HT-29 (cell line): ENCODE measurements at places on chromosomes 2 and 18. TPM values are rescaled to one million over a fixed set of nuclear protein-coding genes. Genes with fewer than 3 reads are reported as not detected.

DNA sequence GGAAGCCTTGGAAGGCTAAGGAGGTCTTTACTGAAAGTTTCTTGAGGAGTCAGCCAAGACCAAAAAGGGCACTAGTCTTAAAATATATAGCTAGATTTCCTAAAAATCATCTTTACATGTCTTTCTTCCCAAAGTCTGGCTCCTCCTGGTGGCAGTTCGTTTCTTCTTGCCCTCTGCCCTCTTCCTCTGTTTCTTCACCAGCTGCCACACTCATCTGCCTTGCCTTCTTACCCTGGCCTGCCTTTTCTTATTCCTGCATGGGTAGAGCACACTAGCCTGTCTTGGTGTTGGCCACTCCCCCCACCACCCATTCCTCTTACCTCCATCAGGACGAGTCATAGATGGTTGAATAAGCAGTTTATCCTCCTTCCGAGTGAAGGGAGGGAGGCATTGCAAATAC lies 129.8 kb downstream of the RAPGEF4 start:
- DNase-seq: no peak

UBXN2A gene
- 2.8 and 4.7 TPM in 2 replicates for total RNA-seq

GRCh38 chr2:69975136-69975852 lies 13.9 kb upstream of the ASPRV1 start:
- DNase-seq: no peak

KLHL29 gene
- 0.18 and 0.94 TPM in 2 replicates for total RNA-seq

- no peak for DNase-seq
Observed at GRCh38 chr2:54572636-54573536, 116.8 kb downstream of the SPTBN1 start.

DNA sequence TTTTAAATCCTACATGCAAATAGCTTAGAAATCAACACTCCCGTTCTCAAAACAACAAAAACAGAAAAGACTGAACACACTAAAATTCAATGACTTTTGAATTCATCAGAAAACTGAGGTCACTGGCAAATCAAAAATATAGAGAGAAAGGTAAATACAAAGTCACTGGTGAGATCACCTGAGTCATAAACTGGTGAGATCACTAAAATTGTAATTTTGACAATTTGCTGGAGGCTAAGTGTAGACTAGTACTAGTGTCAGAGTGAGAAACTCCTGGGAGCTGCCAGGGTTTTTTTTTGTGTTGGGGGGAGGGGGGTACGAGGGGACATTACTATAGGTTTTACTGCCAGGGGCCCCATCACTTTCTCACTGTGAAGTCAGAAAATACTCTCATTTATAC lies 1876.0 kb upstream of the CELF4 start:
- no peak for DNase-seq

DNA sequence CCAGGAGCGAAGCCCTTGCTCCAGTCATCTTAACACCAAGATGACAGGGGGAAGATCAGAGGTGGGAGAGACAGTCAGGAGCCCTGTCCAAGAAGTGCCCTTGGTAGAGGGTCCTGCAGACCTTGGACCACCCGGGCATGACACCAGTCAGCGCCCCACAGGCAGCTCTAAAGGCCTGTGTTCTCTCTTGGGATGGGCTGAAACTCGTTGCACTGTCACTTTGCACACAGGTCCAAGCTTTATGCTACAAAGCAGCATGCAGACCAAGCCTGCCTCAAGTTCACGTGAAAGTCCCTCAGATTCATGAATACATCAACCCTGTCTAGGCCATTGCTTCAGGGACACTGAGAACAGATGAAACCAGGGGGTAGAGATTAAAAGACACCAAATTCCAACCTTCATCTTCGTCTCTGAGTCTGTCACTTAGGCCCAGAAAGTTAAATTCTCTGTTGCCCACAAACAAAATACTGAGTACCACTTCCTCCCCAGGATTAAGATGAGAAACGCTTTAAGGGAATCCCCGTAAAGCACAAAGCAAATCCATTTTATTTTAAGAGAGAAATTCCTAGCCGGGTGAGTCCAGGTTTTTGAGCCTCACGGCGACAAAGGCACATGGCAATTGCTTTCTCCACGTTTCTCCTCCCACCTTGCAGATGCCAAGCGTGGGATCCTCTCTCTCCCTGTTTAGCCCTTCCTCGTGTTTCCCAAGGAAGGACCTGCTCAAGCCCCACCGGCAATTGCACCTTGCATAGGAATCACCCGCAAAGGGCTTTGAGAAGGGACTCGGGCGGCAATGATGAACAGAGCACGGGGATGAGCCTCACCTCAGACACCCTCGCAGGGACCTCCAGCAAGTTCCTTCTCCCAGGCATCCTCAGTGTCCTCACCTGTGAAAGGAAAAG lies 75.0 kb upstream of the ID2 start:
- DNase-seq: no peak

- DNase-seq: no peak
Observed at GRCh38 chr2:23361152-23361551, 23.8 kb upstream of the KLHL29 start.

GRCh38 chr18:31819106-31819924 lies 58.6 kb upstream of the SLC25A52 start:
- peak; percentile 62 for DNase-seq

DNA sequence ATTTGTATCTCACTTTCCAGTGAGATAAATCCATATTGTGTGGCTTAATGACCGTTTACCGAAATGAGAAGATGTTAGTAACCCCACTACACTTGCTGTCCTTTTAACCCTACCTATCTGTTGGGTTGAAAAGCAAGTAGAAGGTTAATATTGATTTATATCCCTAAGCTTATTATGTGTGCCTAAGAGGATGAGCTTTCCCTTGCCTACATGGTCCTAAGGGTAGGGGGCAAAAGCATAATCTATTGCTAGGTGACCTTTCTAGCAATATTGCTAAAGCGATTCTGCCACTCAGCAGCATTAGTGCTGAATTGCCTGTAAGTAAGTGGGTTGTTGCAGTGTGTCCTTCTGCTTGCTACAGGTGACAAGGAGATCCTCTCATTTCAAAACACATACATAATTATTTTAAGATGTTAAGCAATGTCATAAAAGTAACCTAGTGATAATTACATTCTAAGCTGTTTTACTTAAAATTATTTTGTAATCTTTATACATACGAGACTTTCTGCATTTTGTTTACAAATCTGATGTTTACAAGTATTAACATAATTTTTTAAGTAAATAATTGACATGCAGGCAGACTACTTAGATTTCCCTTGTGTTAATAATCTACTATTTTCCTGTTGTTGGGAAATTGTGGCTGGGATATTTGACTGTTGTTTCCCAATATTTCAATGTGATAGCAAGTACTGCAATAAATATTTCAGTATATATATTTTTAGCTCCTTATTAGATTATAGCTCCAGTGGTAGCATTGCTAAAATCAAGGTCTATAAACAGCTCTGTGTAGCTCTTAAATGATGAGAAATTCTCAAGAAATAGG lies 49.1 kb upstream of the CABYR start:
- DNase-seq: no peak

DNA sequence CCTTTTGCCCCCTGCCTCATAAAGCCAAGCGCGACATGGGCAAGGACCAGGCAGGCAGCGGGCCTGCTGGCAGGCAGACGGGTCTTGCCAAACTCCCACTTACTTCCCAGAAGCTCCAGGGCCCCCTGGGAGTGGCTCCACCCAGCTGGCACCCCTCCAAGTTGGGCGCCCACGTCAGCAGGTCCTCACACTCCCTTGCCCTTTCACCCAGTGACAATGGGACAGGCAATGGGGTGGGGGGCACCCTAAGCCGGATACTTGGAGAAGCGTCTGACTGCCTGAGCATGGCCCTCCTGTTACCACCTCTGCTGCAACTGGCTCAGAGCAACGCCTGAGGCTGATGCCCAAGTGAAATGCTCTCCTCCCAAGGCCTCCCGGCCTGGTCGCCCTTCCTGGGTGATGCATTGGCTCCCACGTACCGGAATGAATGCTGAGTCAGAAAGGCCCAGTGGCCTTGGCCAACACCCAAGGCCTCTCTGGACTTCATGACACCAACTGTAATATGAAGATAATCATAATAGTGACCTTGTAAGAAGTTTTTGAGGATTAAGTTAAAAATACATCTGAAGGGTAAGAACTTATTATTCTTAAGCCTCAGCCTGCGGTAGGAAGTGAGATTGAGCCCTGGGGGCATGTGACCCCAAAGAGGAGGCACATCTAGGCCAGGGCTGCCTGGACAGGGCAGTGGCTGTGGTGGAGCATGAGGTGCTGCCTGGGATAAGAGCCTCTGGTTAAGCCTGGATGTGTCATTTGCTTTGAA lies 31.6 kb downstream of the KCNK3 start:
- DNase-seq: peak; percentile 24

- DNase-seq: peak; percentile 54
Observed at GRCh38 chr18:12606592-12607315, 51.2 kb downstream of the SPIRE1 start.

GRCh38 chr2:218028562-218029348 lies 26.0 kb upstream of the TNS1 start:
- no peak for DNase-seq

GMPPA gene
- total RNA-seq: 68.2 and 84.5 TPM in 2 replicates

GRCh38 chr2:71607151-71607889 lies 154.0 kb downstream of the DYSF start:
- no peak for DNase-seq

DNA sequence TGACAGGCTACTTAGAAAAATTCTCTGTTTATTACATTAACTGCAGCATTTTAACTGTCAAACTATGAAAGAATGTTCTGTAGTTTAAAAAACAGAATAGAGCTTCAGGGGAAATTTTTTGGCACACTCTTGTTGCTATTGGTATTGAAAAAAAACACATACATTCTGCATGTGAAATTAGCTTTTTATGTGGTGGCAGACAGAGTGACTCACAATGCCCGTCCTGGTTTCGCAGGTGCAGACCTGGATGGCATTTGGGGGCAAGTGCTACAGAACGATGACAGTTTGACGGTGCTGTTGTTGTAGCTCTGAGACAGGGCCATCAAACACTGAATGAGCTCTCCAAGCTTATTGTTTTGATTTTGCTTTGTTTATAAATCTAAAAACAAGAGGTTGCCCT lies 105.0 kb upstream of the MAP3K20 start:
- no peak for DNase-seq

TMEFF2 gene
- not detected in 2 replicates for total RNA-seq

DNA sequence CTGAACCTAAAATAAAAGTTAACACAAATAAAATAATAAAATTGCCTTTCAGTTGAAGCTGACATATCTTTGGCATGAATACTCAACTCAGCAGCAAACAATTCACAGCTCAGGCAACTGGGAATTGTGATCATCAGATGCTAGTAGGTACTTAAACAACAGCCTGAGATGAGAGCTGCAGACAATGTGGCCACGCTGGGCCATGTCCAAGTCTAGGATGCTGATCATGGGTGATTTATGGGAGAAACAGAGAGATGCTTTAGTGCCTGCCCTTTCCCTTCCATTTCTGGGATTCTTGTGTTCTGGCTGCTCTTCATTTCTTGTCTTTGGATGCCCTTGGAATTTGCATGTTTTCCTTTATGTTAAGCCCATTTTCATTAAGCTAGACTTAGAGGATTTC lies 212.4 kb upstream of the CWC22 start:
- DNase-seq: no peak

EML6 gene
- total RNA-seq: 3.0 and 3.1 TPM in 2 replicates

PARD6G gene
- 0.18 and 0.20 TPM in 2 replicates for total RNA-seq

ALPI gene
- total RNA-seq: not detected in 2 replicates

GRCh38 chr2:54237428-54237827 lies 18.6 kb downstream of the TSPYL6 start:
- DNase-seq: no peak

- no peak for DNase-seq
Observed at GRCh38 chr2:240957656-240958365, 40.6 kb upstream of the SNED1 start.

DNA sequence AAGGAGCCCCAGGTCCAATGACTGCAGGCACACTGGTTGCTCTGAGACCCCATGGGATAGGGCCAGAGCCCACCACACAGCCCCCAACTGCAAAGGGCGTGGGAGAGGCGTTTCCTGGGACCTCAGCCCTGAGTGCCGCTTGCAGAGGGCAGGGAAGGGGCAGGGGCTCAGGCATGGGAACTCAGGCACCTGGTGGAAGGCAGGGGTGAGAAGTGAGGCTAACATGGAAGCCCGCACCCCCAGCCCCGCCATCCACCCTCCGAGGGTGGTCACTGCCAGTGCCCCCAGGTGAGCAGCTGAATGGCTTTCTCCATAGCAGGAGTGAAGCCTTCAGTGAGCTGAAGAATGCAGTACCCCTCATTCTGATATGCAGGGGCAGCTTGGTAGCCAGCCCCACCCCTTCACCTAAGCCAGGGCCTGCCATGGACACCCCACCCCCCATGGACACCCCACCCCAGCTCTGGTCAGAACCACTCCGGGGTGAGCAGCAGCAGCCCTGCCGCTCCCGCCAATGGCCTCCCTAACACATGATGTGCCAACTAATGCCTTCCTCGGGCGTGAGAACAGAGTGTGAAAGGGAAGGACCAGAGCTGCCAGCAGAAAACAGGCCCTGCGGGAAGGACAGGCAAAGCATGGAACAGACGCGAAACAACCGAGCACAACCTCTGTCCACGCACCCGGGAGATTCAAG lies 6.6 kb downstream of the KIF1A start:
- no peak for DNase-seq

- no peak for DNase-seq
Observed at GRCh38 chr18:39647627-39648534, 2082.3 kb upstream of the CELF4 start.

PLCL1 gene
- 0.08 and 0.13 TPM in 2 replicates for total RNA-seq

DNA sequence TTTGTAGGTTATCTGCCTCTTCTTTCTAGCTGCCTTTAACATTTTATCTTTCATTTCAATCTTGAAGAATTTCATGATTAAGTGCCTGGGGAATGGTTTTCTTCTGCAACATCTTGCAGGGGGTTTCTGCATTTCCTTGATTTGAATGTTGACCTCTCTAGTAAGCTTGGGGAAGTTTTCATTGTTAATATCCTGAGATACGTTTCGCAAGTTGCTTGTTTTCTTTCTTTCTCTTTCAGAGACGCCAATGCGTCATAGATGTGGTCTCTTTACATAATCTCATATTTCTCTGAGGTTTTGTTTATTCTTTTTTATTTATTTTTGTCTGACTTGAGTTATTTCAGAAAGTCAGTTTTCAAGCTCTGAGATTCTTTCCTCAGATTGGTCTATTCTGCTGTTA lies 225.7 kb downstream of the XIRP2 start:
- no peak for DNase-seq

- no peak for DNase-seq
Observed at GRCh38 chr2:217288472-217289063, 428.7 kb upstream of the TNP1 start.
